Large intestine (tissue), 12 donors: ENCODE measurements at places on chromosomes 6 and 20.

GRCh38 chr20:13117200-13117599 is 103.9 kb upstream of the ISM1 start:
- DNase-seq, result no peak

DNA sequence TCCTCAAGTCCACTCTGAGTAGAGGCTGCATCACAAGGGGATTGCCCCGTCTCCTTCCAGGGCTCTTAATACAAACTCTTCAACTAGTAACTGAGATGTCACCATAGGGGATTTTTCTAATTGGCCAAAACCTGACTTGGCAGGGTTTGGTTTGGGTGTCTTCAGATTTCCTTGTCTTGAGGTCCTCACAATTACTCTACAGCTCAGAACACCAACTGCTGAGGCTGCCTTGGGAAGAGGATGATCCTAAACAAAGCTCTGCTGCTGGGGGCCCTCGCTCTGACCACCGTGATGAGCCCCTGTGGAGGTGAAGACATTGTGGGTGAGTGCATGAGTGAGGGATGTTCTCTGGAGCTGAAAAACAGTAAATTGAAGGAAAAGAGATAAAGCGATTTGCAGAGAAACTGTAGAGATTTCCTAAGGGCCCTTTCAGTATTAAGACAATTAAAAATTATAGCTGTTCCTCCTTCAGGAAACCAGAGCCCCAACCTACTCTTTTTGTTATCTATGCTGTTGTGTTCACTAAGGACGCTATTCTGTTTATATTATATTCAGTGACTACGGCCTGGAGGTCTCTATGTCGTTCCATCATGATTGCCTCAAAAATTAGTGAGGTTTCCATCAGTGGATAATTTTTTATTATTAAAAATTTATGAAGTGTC is at the start of gene HLA-DQA1:
Gene HLA-DQA1 (plus strand): TSS at position 188 of the 662 bp plus-strand sequence. CDS start 53 bp downstream, at position 241.
- no peak for DNase-seq

DNA sequence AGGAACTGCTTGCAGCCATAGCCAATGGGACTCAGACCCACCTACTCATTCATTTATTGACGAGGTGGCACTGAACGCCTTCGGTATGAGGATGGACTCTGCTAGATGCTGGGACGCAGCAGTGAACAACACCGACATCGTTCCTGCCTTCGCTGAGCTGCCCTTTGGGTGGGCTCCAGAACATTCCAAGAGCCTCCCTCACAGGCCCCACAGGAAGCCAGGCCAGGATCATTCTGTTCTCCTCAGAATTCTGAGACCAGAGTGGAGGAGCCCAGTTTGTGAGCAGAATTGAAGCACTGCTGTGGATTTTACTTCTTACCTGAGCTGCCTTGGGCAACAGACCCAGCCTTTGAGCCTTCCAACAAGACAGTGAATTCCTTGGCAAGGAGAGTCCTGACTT is 82.1 kb downstream of the KCNB1 start:
- no peak for DNase-seq

- no peak for DNase-seq
Observed at GRCh38 chr6:33984466-33985312, 161.2 kb downstream of the GRM4 start.

- DNase-seq, result no peak
Observed at GRCh38 chr20:38965264-38965663, 3.1 kb downstream of the DHX35 start.

GRCh38 chr6:12083763-12084162 is 71.7 kb downstream of the HIVEP1 start:
- DNase-seq, result no peak

GRCh38 chr20:19886661-19887288 is 128.7 kb downstream of the RIN2 start:
- peak; percentile 73 for DNase-seq
